Muscle of back (tissue), 13 donors: ENCODE measurements at places on chromosomes 4 and X. TPM values are rescaled to one million over a fixed set of nuclear protein-coding genes. Genes with fewer than 3 reads are reported as not detected.

DNA sequence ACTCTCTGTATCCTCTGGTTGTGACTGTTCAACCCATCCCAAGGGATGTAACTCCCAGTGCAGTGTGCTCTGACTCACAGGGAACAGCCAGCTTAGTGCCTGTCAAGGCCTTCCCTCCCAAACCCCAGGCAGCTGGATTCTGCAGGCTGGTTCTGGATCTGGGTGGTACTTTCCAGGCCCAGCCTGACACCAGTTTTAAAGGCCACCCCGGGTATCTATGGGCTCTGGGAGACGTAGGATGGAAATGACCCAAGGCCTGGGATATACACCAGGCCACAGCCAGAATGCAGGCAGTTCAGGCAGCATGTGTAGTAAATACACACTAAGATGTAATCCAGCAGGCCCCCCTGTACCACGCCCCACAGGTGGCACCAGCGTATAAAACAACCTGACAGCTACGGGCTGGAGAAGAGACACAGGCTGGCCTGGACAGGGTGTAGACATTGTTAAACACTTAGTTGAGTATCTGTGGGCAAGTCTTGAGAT is 64.2 kb downstream of the SPINK2 start:
- no peak for DNase-seq

The TMPRSS11E gene
- not detected for polyA plus RNA-seq

The GPR34 gene
- polyA plus RNA-seq = 7.7 TPM

The USP17L15 gene
- polyA plus RNA-seq = not detected

The HSFX1 gene
- 3.1 TPM for polyA plus RNA-seq

The LUZP4 gene
- polyA plus RNA-seq = not detected

The ABCE1 gene
- 69.7 TPM for polyA plus RNA-seq

DNA sequence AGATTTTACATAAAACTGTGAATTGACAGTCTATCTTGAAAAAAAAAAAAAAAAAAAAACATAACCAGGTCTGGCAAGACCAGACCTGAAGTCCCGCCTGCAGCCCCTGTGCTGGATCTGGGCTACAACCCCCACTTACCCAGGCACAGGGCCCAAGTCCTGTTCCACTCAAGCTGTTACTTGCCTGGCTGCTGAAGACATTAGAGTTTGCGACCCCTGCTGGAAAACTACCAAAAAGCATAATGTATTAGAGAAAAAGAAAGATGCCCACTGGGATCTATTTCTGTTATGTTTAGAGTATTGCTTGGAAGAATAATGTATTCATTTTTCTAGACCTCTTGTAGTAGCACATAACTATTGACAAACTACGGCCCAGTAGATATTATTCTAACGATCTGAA is 4.7 kb downstream of the HS3ST1 start:
- no peak for DNase-seq

The RPL36A gene
- polyA plus RNA-seq = 1,054 TPM

DNA sequence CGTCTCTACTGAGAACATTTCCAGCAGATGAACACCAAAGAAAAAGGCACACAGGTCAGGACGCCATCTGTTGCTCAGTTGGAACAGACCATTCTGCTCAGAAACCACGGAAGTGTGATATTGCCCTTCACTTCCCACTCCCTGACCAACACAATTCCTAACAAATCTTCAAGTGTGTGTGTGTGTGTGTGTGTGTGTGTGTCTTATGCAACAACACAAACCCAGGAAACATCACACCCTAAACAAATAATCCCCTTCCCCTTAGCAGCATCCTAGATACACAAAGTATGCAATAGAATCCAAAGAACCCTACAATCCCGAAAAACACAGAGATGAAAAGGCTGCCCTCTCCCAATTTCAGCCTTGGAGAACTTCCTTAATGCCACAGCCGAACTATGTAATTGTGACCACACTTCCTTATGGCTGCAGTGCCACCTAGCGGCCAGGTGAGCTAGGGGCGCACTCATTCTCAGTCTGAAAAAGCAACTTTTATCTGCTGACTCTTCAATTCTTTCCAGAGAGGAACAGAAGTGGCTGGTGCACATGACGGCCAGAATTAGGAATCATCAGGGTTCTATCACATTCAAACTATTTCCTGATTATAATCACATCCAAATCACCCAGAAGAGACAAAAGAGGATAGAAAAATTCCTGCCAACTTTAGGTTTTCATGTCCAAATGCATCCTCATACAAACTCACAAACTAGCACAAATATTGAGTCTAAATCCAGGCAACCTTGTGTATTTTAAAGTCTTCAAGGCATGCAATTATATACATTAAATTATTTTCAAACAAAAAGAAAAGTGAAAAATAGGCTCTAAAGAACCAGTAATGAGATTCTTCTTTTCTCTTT is 164.9 kb downstream of the DHX15 start:
- DNase-seq = peak; percentile 71

DNA sequence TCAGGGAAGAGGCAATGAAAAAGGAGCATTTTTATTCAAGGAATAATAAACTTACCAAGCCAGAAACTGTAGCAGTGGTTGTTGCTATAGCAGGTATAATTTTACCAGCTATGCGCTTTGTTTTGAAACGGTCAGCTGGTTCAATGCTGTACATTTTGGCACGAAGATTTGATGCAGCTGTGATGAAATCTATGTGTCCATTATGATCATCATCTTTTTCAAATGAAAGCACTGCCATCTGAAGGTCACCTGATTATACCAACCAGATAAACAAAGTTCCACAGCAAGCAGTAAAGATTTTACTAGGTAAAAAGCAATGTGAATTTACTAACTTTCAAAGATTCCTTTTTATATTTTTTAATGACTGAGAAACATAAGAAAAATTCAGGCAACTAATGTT is 66.4 kb downstream of the STAP1 start:
- DNase-seq = no peak

- no peak for DNase-seq
Measured at GRCh38 chrX:68918202-68918601, 89.4 kb downstream of the EFNB1 start.

DNA sequence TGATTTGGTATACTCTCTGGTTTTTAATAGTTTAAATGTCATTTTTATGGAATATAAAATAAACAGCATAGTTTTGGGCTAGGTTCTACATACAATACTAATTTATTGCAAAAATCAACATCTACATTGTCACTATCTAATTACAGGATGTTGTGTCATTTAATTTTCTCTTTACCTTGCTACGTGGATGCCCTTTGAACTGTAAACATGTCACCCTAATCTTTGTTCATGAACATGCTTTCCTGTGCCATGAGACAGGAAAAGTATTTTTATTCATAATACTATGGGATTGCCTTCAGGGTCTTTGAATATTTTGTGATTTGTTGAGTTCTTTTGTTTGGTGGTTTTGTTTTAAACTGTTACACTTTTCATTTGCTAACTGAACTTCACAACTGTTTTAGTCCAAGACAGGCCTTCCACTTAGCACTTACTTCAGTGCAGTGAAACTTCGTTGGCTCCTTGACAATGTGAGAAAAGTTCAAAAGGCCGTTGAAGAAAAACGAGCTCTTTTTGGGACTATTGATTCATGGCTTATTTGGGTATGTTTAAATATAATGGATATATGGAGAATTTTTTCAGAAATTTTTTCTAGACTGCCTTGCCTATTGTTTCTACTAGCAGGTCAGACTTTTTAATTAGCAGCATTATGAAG is 40.9 kb downstream of the GK start:
- no peak for DNase-seq
